CD4-positive, alpha-beta T cell treated with Interleukin-4 for 4 hours (primary cell): ENCODE measurements at places on chromosomes 6 and 20.

DNA sequence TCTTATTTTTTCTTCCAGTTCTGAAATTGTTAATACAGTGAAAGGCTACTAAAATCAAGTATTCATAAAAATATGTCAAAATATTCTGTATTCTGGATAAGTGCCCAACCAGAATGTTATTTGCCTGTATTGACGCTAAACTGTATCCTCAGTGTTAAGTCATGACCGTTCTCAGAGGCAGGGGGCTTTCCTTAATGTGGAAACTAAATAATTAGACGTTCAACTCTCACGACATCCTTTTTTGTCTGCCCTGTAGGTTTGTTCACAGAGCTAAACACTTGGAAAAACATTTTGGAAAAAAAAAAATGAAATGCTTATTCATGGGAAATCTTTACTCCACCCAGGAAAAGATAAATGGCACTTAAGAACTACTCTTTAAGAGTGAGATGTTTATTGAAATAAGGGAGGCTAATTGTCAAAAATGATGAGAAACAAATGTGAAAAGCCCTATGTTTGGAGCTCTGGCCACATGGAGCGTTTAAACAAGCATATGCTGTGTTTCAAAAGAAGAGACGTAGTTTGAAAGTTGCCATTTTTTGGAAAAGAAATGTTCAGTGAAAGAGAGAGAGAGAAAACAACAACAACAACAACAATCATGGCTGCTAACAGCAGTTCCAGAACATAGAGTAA, 453.1 kb upstream of the MARCKS start:
- DNase-seq = no peak

GRCh38 chr6:36098920-36099647, 31.2 kb upstream of the MAPK13 start:
- peak; percentile 15 for DNase-seq

DNA sequence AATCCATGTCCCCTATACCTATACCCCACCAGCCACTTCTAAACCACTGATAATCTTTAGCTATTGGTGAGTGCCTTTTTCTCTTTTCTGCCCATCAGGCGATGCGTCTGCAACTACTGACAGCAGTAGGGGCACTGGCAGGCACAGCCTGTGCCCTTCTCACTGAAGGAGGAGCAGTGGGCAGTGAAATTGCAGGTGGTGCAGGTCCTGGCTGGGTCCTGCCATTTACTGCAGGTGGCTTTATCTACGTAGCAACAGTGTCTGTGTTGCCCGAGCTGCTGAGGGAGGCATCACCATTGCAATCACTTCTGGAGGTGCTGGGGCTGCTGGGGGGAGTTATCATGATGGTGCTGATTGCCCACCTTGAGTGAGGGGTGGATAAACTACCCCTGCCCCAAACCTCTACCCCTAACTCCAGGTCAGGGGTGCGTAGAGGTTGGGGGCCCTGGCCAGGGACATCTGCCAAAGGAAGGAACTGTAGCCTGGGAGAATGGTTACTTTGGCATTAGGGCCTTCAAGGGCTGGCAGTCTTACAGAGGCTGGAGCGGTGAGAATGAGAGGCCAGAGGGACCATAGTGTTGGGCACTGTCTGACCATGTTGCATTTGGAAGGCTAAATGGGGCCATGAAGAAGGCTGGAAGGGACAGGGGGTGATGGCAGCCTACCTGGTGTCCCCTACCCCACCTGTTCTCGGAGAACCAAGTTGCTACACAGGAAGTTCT, 851 bp upstream of the HSD17B8 start:
- no peak for DNase-seq

DNA sequence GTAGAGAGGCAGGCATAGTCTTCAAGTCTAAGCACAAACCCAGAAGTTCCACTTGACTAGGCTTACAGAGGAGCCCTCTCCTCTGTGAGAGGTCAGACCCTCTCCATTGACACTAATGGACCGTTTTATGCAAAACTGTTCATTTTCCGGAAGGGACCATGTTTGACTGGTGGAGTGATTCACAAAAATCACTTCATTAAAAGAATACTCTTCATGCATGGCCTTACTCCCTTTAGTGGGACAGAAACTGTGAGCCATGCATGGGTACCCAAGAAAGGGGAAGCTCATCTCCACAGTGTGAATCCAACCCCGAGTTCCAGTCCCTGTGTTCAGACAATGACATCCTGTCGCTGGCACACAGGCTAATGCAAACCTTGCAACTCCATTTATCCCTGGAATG, 63.2 kb downstream of the OLIG3 start:
- DNase-seq = no peak

DNA sequence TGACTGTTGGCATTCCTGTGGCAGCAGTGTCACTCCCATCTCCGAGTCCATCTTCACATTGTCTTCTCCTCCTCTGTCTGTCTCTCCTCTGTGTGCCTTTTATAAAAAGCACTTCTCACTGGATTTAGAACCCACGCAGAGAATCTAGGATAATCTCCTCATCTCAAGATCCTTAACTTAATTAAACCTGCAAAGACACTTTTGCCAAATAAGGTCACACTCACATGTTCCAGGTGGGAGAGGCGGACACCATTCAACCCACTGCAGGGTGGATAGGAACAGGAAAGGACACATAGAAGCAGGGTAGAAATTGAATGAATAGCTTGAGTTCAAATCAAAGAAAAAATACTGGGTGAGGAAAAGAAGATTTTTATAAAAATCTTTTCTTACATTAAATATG, 292.5 kb downstream of the PHACTR1 start:
- no peak for DNase-seq

DNA sequence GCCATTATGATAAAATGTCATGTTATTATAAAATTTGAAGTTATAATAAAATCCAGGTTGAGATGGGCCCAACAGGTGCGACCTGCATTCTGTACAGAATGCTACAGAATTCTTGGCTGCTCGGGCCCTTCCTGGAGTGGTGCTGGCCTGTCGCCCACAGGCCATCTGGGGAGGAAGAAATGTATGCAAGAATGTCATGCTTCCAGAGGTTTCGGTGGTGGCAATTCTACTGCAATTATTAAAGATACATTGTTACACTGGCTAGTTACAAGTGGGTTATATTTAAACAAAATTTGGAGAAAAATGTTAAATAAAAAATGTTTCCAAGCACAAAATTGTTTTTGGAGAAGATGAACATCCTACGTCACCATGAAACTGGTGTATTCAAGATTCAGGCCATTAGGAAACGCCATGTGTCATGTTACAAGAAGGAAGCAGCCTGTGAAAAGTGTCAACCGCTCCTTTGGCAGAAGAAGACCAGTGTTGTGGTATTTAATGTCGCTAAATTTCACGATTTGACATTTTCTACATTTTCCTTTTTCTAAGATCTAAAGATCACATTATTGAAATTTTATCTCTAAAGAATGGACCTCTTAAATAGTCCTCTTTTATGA, 7.1 kb downstream of the RAMACL start:
- DNase-seq = no peak

DNA sequence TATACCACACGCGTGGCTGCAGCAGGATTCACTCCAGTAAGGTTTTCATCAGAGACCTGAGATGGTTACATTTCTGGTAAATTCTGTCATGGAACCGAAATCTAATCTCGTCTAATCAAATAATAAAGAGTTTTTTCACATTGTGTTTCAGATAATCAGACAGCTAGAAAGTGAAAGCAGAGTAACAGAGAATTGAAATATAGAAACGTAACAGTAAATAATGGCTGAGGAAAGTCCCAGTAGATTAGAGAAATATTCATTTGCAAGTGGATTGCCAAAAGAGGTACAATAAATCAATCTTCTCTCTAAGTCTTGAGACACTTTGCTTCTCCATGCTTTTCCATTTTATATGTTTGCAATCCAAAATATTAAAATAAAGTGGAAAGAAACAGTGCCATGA, 42.4 kb downstream of the PKHD1 start:
- no peak for DNase-seq

- DNase-seq = no peak
Measured at GRCh38 chr20:44461142-44461802, 14.4 kb upstream of the TTPAL start.

- DNase-seq = no peak
Measured at GRCh38 chr20:51489611-51490010, 52.9 kb downstream of the NFATC2 start.

DNA sequence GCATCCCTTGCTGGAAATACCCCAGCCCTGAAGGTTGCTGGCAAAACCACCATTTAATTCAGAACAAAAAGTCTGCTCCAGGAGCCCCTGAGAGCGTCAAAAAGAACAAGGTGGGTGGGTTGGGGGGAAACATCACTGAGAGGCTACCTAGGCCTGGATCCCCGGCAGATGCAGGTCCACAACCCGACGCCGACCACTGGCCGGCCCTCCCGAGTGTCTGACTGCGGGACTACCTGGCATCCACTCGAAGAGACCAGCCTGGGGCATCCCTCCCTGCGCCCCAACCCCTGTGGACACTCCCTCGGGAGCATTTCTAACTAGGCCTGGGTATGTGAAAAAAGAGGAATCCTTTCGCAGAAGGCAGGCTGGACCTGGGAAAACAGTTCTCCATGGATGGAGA, 47.2 kb downstream of the FAM209B start:
- no peak for DNase-seq

DNA sequence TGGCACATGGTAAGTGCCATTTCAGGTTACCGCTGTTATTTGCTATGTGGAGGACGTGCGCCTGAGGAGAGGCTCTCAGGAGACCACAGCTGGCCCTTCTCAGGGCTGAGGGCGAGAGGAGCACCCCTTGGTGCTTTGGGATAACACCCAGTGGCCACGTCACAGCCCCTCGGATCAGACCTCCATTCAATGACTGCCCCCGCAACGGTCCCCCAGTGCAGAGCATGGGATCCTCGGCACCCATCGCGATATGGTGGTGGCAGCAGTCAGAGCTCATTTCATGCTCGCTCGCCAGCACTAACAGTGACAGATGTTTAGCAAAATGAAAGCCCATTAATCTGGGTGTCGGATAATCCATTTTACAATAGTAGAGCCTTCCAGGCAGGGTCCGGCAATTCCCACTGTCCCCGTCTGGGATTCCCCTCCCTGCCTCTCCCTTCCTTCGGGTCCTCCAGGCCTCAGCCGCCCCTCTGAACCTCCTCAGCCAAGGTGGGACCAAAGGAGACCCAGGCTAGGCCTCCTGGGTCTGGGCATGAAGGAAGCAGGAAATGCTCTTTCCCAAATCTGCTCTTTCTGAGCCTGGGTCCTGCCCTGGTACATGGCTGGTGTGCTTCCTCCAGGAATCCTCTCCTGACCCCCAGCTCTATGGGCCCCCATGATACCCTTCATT, 117.1 kb downstream of the GRM4 start:
- DNase-seq = no peak

- no peak for DNase-seq
Measured at GRCh38 chr20:997486-997885, 4.6 kb downstream of the RSPO4 start.

DNA sequence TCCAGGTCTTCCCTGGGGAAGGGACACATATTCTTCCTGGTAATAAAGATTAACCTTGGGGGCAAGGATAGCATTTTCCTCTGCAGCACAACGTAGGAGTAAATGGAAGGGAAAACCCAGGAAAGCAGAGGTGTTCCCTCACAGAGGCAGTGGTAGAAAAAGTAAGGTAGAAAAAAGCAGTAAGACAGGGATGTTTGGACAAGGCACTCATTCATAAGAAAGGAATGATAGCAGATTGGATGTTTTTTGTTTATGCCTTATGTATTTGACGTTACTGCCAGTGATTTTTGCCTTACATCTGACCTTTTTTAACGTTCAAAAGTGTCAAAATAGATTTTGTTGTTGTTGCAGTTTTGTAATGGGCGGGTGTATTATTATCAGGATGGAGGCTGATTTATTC, 395.0 kb downstream of the CDKAL1 start:
- DNase-seq = no peak

GRCh38 chr6:161366301-161366923, 92.6 kb upstream of the AGPAT4 start:
- no peak for DNase-seq

DNA sequence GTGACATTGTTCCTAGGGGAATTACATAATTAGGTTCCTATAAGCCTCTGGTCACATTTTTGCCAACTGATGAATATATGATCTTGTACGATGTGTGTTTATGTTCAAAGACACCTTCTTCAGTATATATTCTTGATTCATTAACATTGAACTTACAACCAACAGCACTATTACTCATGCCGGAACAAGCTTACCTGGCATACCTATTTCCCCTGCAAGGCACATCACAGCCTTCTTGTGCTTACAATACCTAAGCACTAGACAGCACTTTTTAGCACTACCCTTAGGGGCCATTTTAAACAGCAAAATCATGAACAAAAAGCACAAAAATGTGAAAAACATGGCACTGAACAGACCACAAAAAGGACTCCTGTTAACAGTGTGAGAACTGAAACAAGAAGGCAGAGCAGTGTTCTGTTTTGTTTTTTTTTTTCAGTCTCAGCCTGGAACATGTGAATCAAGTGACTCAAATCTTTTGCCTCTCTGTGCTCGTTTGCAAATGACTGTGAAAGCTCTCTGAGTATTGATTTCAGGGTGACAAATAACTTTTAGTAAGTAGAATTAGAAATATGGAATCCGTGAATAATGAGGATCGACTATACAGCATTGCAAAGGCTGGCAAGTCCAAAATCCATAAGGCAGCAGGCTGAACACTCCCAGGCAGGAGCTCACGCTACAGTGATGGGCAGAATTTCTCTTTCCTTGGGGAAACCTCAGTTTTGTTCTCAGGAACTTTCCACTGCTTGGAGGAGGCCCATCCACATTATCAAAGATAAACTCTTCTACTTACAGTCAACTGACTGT, 102.3 kb upstream of the TSHZ2 start:
- DNase-seq = no peak

DNA sequence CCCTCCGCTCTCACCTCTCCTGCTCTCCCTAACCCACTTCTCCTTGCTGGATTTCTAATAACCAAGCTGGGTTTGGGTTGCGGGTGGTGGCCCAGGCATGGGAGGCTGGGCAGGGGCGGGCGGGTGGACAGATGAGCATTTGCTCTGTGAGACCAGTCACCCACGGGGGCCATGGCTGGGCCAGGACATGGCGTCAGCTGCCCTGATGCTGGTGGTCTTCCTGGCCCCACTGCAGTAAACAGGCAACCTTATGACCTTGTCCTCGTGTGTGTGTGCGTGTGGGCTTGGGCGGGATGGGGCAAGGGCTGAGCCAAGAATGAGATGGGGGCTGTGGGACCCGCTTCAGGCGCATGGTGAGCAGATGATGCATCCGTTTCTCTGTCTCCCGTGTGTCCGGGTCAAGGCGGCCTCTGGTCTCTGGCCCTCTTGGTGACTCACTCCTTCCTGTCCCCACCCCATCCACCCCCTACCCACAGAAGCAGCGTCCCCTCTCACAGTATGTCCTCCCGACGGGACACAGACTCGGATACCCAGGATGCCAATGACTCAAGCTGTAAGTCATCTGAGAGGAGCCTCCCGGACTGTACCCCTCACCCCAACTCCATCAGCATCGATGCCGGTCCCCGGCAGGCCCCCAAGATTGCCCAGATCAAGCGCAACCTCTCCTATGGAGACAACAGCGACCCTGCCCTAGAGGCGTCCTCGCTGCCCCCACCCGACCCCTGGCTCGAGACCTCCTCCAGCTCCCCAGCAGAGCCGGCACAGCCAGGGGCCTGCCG, 41.4 kb upstream of the MYL9 start:
- DNase-seq = no peak
